Dermis blood vessel endothelial cell (primary cell): ENCODE measurements at places on chromosomes 3 and 15. TPM values are rescaled to one million over a fixed set of nuclear protein-coding genes. Genes with fewer than 3 reads are reported as not detected.
A peak's percentile ranks its signal among the peaks of the same experiment; 100 is the strongest.

GRCh38 chr15:95025924-95026728 lies 794.8 kb downstream of the MCTP2 start:
- DNase-seq, result peak; percentile 83

- DNase-seq, result peak; percentile 48
These were observed 587.9 kb downstream of the GBE1 start for GRCh38 chr3:81173514-81173913.

DNA sequence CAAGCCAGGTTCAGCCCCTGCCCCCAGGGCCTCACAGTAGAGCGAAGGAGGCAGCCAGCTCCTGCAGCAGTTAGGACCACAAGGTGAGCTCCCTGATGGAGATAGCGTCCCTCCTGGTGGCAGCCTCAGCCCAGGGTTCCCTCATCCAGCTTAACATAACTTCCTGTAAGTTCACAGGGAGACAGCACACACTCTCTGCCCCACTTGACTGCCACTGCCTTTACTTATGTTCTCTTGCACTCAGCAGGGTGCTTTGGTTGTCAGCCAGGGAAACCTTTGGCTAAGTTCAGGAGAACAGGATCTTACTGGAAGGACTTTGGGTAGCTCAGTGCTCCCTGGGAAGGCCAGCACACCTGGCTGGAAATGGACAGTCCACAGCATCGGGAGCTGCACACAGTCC lies 10.9 kb downstream of the KBTBD13 start:
- DNase-seq, result no peak

- no peak for DNase-seq
These were observed 100.8 kb downstream of the SLCO3A1 start for GRCh38 chr15:91954292-91954691.

- no peak for DNase-seq
These were observed 12.5 kb downstream of the RBM5 start for GRCh38 chr3:50100956-50101845.

DNA sequence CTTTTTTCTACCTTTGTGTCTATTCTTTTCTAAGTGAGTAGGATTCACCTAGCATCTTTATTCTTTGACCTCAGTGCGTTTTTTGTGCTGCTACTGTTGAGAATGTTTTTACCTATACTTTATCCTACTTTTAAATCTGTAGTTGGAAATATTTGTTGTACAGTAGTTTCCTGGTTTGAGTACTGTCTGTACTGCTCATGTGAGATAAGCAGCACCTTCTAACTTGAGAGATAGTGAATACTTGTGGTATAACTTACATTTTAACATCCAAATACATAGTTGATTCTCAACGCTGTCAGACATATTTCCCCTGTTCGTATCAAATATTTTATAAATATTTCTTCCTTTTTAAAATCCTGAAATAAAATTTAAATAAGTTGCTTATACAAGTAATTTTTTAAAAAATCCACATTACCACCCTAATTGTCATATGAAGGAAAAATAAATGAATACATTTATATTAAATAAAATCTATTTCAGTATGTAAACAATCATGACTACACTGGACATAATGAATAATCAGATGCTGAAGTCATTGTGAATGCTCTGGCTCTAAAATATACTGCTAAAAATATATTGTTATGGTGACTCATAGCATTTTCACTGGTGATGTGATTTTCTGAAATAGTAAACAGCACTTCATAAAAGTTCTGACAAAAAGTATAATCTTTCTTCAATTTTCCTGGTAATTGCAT lies 17.4 kb downstream of the ATP11B start:
- peak; percentile 44 for DNase-seq

TTLL13 gene
- total RNA-seq, result 0.09 and 0.17 TPM in 2 replicates

- peak; percentile 85 for DNase-seq
These were observed 3.4 kb upstream of the RFTN1 start for GRCh38 chr3:16516695-16517481.

GRCh38 chr3:123357275-123357674 lies 91.6 kb downstream of the ADCY5 start:
- DNase-seq, result no peak

DNA sequence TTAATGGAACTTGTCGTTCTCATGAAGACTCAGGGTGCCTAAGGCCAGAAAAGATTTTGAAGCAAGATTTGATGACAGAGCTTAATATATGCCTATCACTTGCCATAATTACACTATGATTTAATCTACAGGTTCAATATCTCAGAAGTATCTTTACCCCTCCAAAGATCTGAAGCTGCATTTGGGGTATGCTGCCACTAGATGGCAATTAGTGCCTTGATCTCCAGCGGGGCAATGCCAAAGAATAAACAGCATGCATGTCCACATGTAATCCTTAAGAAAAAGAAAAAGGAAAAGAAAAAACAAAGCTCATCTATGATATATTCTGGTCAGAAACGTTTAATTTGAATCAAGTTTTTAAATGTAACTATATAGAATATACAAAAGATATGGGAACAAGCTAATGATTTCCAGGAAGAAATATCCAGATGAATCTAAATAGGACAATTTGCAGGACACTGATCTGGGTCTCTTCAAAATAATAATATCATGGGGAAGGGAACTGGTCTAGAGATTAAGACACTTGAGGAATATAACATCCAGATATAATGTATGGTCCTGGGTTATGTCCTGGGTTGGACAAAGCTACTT lies 55.0 kb upstream of the SOX14 start:
- peak; percentile 1 for DNase-seq

DNA sequence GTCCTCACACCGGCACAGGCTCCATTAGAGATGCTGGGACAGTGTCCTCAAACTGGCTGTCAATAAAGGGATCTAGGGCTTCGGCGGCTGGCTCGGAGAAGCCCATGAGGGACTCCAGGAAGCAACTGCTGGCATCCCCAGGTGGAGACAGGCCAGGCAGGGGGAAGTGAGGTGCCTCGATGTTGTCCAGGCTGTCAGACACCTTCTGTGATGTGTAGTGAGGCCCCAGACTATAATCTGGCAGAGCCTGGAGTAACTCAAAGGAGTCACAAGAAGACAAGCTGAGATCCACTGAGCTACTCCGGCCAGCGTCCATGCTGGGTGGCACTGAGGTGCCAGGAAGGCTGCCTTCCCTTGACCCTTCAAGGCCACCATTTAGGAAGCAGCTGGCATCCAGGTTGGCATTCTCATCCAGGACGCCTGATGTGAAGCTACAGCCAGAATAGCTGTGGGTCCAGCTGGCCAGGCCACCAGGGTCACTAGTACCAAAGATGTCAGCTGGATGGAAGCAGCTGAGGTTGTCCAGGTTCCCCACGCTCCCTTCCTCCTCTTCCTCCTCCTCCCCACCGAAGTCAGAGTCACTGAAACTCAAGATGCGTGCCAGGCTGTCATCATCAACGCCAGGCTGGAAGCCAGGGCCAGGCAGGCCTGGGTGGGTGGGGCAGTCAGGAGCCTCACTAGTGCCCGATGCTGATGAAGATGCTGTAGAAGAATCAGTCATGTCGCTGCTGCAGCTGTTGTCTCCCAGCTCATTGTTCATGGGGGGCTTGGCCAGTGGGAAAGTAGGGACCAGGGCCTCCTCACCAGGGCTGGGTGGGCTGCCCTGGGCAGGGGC lies 10.1 kb downstream of the CSRNP1 start:
- DNase-seq, result no peak

GRCh38 chr3:102608875-102609274 lies 174.1 kb downstream of the ZPLD1 start:
- no peak for DNase-seq

CPLX3 gene
- not detected in 2 replicates for total RNA-seq

DNA sequence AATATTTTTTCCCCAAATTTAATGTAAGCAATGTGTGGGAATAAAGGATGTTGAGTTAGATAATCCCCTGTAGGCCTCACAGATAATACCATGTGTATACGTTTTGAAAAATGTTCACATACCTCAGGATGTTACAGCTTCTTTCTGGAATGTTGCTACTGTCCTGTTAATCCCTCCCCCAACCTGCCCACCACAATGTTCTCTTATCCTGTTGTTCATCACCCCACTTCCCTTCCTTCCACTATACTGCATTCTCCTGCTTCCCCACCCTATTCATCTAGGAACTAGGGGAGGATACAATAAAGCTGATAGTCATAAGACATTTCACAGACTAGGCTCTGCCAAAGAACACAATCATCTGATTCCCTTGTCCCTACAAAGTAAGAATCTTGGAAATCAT lies 92.1 kb downstream of the IGF2BP2 start:
- DNase-seq, result peak; percentile 94

DNA sequence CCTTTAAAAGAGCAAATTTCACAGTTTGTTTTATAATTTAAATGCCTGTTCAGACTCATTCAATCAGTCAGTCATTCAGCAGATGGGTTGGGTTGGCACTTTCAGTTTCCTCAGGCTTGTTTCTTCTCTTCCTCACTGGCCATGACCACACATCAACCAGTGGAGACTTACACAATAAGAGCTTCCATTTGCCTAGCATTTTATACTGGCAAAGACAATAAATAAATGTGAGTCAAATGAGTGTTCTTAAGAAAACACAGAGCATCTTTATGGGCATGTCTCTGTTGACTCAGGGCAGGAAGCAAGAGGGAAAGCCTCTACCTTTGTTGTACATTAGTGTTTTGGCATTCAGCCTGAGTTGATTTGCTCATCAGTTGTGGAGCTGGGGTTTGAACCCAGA lies 122.6 kb downstream of the EPHB1 start:
- DNase-seq, result no peak

TMIE gene
- total RNA-seq, result 0.17 TPM in 1 of 2 replicates, not detected in the other

DNA sequence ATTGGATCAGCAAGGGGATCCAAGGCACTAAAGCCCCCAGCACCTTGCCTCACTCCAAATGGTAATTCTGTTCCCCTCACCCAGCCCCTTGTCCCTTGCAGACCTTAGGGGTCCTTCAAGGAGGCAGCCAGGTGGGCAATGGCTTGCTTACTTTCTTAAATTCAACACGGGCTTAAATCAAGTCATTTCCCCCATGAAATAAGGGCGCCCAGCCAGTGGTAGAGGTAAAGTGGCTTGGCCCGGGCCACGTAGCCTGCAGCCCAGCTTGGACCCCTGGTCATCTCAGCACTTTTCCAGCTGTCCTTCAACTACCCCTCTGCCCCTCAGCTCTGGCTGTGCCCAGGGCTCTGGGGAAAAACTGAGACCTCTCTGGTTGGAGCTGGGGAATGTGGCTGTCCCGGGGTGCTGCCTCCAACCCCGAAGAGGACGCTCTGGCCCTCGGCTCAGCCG lies 1.2 kb downstream of the PSTPIP1 start:
- no peak for DNase-seq

DNA sequence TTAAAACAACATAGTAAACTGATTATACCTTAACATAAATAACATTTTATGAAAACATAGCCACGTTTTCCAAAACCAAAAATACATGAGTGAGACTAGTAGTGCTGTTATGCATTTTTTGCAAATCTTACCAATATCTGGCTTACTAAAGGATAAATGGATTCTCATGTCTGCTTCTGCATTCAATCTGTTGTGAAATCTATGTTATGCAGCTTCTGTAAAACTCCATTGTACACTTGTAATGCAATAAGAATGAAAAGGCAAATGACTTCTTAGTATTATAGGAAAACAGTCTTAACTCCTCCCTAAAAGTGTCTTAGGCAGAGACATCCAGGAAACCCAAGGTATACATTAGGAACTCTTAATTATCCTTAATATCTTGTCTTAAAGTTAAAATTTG lies 330.9 kb upstream of the THBS1 start:
- no peak for DNase-seq

GRCh38 chr15:80674245-80674614 lies 20.9 kb upstream of the ABHD17C start:
- peak; percentile 11 for DNase-seq

- DNase-seq, result no peak
These were observed 13.1 kb downstream of the MGLL start for GRCh38 chr3:127809211-127809610.

DNA sequence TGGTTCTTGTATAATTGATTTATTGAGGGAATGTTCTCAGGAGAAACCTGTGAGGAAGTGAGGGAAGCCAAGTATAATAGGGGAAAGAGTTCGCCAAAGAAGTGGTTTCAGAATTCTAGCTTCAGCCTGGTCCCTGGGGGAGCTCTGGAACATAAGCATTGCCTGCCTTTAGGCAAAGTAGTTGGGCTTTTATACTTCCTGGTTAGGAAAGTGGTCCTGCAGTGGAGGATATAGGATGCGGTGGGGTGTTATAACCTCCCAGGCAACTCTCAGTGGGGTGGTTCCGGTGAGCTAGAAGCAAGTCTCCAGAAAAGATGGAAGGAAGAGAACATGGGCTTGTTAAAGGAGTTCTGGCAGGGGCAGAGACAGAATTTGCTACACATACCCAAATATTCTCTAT lies 22.7 kb upstream of the RBMS3 start:
- DNase-seq, result no peak

LRRK1 gene
- 12.1 and 14.2 TPM in 2 replicates for total RNA-seq

ANKRD63 gene
- not detected in 2 replicates for total RNA-seq

DNA sequence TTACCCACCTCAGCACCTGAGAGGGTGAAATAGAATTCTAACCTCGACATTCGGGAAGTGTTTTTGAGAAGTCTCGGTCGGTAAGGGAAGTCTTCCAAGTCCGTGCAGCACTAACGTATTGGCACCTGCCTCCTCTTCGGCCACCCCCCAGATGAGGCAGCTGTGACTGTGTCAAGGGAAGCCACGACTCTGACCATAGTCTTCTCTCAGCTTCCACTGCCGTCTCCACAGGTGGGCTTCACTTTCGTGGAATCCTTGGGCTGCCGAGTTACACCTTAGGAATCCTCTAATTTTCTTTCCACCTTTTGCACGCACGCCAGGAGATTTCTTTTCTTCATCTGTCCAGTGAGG lies 775 bp downstream of the CCNDBP1 start:
- DNase-seq, result peak; percentile 25

PLA2G4D gene
- 0.17 TPM in 1 of 2 replicates, not detected in the other for total RNA-seq

- peak; percentile 58 for DNase-seq
These were observed 41.8 kb downstream of the ITGB5 start for GRCh38 chr3:124845406-124845805.

GRCh38 chr3:78021710-78022109 lies 981.8 kb downstream of the ROBO2 start:
- no peak for DNase-seq
